Inflammatory macrophage (primary cell): ENCODE measurements at places on chromosomes 13 and 19.

DNA sequence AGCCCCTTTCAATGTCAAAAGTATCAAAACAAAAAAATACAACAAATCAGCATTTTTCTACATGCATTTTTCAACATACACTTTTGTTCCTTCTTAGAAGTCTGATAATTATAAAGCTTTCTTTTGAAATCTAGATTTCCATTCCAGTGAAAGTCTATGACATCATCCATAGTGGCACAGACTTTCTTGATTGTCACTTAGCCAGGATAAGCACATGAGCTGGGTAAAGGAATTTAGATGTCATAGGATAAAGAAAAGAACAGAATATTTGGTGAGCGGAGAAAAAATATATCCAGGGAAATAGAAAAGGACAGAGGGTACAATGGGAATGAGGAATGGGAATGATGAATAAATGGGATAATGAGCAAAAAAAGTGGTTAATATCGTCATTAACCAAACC is 15.1 kb upstream of the TRPC4 start:
- no peak for DNase-seq

- peak; percentile 98 for DNase-seq
Measured at GRCh38 chr19:29605653-29606419, at the start of gene POP4. Gene POP4 (plus strand): TSS chr19:29606283. CDS start chr19:29606319, 36 bp downstream.

- DNase-seq = no peak
Measured at GRCh38 chr13:101406791-101407190, 9.5 kb downstream of the NALCN start.

DNA sequence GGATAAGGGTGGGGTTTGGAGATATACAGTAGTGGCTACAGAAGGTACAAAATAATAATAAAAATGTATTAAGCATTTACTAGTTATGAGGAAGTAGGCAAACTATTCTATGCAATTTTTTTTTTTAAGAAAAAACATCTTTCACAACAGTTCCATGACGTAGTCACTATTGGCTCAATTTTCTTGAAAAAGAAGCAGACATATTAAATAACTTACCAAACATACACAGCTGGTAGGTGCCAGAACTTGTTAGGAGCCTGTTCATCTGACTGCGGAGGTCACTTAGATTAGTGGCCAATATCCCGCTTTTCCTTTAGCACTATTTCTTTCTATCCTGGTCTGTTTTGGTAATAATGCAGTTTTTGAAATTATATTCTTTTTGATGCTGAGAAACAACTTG is 593.5 kb downstream of the KCTD12 start:
- no peak for DNase-seq
